ENCODE measurements at places on chromosomes 3 and 15.

DNA sequence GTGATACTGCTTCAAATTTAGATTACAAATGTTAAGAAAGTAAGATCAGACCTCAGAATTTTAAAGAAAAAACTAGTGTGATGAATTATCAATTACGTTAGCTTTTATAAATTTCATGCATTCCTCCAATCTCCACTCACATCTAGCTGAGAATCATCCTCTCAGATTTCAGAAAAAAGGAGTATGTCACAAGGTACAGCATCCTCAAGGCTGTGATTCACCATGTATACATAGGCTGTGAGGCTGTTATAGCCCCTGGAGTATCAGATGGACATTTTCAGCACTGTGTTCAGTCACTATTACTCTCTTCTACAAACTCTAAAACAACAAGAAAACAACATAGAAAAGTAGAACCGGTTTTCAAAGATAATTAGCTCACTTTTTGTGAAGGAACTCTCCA, 214.4 kb downstream of the PCCB start:
- DNase-seq: no peak

- no peak for DNase-seq
These were observed 97.6 kb downstream of the NFKBIZ start for GRCh38 chr3:101946906-101947305.

DNA sequence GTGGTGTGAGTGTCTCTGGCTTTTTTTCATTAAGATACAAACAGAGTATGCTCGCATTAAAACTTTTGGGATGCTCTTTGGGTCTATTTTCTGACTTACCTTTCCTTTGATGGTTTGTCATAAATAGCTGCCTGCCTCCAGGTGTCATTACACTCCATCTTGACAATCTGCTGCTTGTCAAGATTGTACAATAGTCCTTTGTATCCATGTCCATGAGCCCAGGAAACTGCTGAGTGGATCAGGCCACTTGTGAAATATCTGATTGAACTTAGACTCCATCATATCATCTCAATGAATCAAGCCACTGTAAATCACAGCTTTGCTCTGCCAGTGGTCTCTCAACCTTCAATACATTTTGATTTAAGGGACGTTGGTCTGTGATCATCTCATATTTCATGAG, 135.2 kb downstream of the ECT2 start:
- no peak for DNase-seq

DNA sequence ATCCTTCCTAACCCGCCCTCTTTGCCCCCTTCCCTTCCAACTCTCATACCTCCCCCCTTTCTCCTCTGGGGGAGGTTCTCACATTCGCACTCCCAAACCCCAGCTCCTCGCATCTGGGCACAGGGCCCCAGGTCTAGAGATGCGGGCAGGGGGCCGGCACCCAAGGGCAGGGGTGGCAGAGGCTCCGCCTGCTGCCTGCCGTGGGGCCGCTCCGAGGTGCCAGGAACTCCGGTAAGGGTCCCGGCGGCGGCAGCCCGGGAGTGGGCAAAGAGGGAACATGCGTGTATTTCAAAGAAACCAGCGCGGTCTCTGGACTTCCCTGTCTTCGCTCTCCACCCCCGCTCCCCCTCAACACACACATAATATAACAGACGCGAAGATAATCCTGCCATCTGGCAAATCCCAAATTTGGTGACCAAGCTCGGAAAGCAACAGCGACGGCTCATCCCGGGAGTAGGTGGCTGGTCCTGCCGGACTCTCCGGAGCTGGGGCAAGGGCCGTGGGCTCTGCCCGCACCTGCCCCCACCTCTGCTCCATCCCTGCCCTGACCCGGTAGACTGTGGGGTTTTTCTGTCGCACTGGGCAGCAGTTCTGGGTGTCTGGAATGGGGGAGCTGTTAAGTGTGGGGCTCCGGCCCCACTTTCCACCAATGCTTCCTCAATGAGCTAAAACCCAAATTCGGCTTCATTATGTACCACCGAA, 31.0 kb downstream of the NR2F2 start:
- DNase-seq: no peak

GRCh38 chr3:127981097-127981496, 66.1 kb downstream of the KBTBD12 start:
- DNase-seq: no peak

- no peak for DNase-seq
These were observed 65.5 kb downstream of the CCR4 start for GRCh38 chr3:33016846-33017405.

All from nucleus accumbens (tissue), 56 donors.